ENCODE measurements at places on chromosomes 3 and 15.
A peak's percentile ranks its signal among the peaks of the same experiment; 100 is the strongest.

- no peak for DNase-seq
Measured at GRCh38 chr3:156033428-156033827, 87.0 kb upstream of the KCNAB1 start.

GRCh38 chr3:98952404-98952803 is 50.9 kb upstream of the DCBLD2 start:
- no peak for DNase-seq

- no peak for DNase-seq
Measured at GRCh38 chr3:87833039-87833377, 225.8 kb downstream of the CGGBP1 start.

DNA sequence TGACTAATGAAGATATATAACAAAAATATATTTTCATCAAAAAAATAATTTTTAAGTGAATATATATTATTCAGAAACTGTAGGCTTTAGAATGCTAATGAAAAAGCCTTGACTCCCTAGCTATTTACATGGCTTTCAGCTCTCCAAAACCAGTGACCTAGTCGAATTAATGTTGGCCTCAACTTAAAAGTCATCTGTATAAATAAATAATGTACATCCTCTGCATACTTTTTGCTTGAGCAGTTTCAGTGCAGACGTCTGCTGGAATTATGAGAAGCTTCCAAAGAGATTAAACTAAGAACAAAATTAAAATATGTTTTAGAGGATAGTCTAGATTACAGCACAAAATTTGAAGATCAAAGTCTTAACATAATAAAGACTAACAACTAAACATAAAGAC is 520.4 kb upstream of the ALCAM start:
- DNase-seq = no peak

DNA sequence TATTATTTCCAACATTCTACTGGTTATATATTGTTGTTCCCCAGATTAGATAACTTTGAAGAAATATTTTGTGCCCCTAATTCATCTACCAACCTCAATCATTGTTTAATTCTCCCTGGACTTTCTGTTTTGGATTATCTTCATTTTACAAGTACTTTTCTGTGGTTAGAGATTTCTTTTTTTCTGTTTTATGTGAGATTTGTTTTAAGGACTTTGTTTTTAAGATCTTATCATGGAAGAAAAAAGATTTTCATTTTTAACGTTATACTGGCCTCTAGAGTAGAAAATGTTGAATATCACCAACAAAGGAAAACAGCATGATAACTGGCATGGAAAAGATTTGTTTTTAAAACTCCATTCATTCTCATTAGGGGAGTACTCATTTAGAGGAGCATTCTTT is 210.9 kb upstream of the KCNMB2 start:
- DNase-seq = peak; percentile 65

DNA sequence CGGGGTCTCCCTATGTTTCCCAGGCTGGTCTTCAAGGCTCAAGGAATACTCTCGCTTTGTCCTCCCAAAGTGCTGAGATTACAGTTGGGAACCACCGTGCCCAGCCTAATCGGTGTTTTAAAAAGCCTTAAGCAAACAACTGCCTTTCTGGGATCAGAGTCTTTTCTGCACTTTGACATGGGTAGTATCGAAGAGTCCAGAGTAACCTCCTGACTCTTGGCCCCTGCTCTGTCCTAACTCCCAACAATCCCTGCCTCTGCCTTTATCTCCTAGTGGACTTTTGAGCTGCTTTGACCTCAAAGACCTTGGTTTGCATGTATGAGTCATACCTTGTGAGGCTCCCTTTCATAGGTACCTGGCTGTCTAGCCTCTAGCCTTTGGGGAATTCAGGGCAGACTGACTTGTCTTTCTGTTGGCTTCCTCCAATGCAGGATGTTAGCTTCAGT is 21.0 kb upstream of the HACD2 start:
- no peak for DNase-seq

DNA sequence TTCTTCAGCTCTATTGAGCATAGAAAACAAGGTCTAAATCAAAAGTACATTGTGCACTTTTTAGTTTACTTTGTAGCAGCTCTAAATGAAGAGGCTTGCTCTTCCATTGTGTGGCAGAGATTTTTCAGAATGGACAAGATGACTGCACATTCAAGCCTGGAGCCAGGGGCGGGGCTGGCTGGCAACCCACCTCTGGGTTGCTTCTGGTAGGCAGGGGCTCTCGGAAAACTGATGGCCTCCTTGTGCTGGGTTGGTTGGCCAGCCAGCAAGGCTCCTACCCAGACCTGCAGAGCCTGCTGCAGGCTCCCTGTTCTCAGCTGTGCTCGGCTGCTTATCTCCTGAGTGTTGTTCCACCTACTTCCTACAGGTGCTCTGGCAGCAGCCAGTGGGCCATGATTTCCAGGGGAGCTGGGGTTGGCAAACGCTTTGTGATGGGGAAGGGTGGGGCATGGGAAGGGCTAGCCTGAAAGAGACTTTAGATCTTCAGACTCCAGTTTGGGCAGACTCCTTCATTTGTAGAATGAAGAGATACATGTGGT is 8.8 kb downstream of the BSN start:
- DNase-seq = peak; percentile 46

DNA sequence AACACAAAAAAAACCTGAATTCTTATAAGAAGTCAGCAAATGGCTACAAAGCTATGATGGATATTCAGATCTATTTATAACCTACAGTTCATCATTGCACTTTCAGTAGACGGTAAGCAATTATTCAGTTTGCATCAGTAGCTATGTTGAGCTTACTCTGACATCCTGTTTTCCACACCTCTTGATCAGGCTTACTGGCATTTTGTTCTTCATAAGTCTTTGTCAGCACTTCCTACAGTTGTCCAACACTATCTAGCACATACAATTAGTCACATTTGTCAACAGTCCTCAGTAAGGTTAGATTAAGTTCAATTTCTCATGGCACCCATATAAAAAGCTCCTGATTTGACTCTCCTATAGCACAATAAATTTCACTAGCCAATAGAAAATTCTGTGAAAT is 71.2 kb upstream of the ST3GAL6 start:
- no peak for DNase-seq

GRCh38 chr3:87167628-87168456 is 59.3 kb upstream of the CHMP2B start:
- DNase-seq = peak; percentile 41

GRCh38 chr3:126573492-126574117 is 14.9 kb upstream of the C3orf22 start:
- DNase-seq = no peak

DNA sequence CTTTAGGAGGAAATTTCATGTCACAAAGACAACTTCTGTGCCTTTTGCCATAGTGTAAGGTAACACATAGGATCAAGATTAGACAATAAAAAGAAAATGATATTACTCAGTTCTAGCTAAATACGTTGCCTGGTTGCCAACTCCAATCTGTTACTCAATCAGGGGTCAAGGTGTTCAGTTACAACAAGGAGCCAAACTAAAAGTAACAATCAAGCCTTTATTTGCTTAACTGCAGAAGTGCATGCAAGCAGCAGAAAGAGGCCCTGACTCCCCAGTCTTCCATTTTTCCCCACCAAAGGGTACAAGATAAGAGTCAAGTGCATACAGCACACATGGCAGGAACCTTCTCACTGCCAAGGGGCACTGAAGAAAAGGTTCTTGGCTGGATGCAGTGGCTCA is 28.3 kb upstream of the PPP4R2 start:
- no peak for DNase-seq

DNA sequence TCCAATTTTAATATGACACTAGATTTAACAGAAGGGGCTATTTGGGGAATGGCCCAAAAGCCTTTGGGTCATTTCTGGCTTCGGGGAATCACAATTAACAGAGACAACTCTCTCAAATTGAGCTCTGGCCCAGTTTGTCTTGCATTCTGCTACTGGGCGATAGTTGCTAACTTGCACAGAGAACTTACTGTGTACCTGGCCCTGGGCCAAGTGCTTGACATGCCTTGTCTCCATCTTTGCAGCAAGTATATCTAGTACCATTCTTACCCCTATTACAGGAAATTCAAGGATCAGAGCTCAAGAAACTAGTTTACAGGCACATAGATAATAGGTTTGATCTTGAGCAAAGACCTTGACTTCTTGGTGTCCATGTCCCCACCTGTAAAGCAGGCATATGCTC is 175.7 kb downstream of the TMEM108 start:
- DNase-seq = no peak

DNA sequence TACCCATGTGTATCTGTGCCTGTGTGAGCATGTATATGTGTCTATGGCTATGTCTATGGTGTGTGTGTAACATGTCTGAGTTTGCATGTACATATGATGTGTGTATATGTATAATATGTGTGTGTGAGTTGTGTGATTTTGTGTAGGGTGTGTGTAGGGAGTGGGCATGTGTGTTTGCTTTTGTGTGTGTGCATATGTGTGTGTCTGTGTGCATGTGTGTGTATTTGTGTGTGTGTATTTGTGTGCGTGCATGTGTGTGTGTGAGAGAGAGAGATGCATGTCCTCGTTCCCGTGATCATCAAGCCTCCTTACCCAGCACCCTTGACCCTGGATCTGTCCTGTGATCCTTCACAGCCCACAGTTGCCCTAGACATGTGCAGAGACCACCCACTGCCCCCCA is 79.5 kb downstream of the LINGO1 start:
- no peak for DNase-seq

DNA sequence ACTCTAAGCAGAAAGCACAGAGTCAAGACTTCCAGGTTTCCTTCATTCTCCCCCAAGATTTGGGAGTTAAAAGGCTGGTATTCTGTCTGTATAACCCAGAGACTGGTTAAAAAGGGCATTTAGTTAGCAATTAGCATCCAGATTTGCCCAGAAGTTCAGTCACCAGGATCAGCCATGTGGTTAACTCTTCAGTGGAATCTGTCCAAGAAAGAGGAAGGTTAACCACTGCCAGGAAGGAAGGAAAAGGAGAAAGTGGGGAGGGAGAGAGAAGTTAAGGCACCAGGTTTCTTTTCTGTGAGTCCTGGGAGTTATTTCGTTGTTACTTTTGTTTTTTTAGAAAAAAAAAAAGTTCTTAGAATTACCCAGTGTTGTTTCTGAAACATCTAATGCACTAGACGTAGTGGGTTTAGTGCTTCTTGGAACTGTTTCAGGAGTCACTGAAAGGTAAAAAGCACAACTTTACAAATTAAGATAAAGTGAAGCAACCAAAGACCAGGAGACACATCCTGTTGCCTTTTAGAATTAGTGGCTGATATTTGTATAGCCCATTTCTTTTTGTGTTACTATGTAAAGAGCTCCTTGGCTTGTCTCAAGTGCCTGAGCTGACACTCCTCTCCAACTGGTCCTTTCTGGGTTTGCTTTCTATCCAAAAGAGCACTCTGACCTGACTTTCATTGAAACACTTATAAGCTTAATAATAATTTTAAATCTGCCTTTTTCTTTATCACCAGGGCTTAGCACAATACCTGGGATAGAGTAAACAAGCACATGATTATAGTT is 128.6 kb downstream of the ABI3BP start:
- DNase-seq = no peak

GRCh38 chr3:161274691-161275298 is 53.7 kb downstream of the NMD3 start:
- peak; percentile 49 for DNase-seq

GRCh38 chr3:71684757-71685386 is 40.3 kb downstream of the EIF4E3 start:
- peak; percentile 18 for DNase-seq

- peak; percentile 27 for DNase-seq
Measured at GRCh38 chr3:23834082-23834870, 28.5 kb downstream of the UBE2E1 start.

GRCh38 chr15:64763021-64763420 is 12.4 kb downstream of the RBPMS2 start:
- no peak for DNase-seq

DNA sequence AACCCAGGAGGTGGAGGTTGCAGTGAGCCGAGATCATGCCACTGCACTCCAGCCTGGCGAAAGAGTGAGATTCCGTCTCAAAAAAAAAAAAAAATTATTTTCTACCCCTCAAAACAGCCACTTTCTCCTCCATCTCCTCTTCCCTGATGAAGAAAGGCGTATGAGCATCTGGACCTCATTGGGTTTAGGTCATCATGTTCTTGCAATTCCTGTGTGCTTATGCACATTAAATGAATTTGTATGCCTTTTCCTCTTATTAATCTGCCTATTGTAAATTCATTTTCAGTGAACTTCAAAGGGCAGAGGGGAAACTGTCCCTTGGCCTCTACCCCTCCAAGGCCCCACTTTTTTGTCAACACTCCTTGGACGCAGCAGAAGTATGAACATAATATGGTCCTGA is 117.8 kb downstream of the RPLP1 start:
- DNase-seq = no peak

DNA sequence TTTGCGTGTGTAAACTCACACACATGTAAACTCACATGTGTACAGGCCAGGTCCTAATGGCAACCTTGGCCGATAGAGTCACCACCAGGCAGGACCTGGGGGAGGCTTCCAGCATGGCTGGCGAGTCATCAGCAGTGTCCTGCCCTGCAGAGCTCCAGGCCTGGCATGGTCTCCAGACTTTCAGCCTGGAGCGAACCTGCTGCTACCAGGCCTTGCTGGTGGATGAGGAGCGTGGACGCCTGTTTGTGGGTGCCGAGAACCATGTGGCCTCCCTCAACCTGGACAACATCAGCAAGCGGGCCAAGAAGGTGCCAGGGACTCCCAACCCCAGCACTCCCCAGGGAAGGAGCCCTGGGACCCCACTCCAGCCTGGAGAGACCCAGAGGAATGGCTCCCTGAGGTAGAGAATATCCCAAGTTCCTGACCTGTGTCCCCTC is 1.0 kb downstream of the SEMA3B start:
- DNase-seq = no peak

GRCh38 chr15:99052205-99052604 is 44.6 kb upstream of the PGPEP1L start:
- DNase-seq = no peak

- DNase-seq = no peak
Measured at GRCh38 chr3:194496217-194496919, 9.6 kb upstream of the ATP13A3 start.

- DNase-seq = no peak
Measured at GRCh38 chr3:50375258-50375931, 16.1 kb upstream of the TMEM115 start.

GRCh38 chr3:48595075-48595525 is at the start of gene COL7A1:
TSS of gene COL7A1 (minus strand) at chr3:48595329. CDS start at chr3:48595159, 170 bp downstream.
- no peak for DNase-seq

- DNase-seq = no peak
Measured at GRCh38 chr15:99731336-99732123, 1.7 kb downstream of the LYSMD4 start.

GRCh38 chr15:79526376-79526775 is 94.2 kb downstream of the MINAR1 start:
- DNase-seq = no peak

DNA sequence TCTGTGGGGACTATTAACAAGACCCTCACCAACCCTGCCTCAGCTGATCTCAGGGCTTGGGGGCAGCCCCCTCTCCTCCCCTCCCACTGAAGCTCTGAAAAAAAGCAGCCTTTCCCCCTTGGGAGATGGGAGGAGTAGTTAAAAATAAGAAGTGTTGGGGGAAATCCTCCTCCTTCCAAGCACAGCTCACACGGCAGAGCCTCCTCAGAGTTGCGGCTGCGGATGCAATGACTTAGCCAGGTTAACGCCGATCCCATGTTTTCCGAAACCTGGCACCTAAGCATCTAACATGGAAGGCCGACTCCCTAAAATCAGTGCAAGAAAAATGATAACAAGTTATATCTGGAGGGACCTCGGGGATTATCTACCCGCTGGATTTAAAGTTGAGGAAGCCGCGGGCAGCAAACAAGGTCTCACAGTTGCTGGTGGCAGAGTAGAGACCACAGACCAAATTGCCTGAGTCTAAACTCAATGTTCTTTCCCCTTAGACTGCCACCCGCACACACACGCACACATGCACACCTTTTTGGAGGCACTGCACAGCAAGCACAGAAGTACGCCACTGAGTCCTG is 1.1 kb upstream of the TPM1 start:
- no peak for DNase-seq

Measured in G401 (cell line).